ENCODE measurements at places on chromosomes 4 and X.

GRCh38 chr4:68461790-68462189 is 14.5 kb downstream of the TMPRSS11E start:
- DNase-seq: no peak

DNA sequence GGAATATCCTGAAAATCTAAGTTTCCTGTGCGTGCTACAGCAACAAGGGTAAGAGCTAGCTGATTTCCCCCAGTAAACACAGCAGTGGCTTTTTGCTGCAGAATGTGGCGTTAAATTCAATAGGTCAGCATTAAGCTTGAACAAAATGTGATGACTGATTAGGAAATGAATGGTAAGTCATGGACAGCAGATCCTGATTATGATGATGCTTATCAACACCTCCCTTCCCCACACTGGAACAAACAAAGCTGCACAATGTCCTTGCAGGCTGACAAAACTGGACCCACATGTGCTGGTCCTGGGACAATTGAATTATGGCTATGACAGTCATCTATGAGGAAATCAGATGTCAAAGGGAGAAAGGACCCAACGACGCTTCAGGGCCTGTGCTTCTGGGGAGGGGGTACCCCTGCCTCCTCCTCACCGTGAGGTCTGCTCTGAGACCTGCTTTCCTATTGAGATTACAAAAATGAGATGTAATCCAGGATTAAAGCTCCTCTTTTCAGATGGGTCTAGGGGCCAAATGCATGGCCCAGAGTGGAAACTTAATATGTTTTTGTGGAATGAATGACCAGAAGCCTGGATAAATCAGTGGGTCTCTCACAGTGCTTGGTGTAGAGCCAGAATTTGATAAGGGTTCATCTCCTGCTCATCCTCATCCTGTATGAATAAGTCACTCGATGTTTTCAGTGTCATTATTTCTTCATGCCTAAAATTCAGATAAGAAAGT is 32.0 kb upstream of the BOD1L1 start:
- no peak for DNase-seq

DNA sequence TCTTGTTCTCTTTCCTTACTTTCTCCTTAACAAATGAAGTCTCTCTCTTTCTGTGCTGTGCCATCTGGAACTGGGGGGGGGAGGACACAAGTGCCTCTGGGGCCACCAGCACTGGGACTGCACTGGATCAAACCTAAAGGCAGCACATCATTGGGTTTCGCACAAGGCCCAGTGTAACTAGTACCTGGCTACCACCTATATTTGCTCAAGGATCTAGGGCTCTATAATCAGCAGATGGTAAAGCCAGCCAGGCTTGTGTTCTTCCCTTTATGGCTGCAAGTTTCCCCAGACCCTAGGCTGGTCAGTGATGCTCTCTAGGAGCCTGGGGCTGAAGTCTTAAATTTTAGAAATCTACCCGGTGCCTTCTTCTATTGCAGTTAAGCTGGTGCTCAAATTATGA is 40.1 kb downstream of the RTL3 start:
- no peak for DNase-seq

DNA sequence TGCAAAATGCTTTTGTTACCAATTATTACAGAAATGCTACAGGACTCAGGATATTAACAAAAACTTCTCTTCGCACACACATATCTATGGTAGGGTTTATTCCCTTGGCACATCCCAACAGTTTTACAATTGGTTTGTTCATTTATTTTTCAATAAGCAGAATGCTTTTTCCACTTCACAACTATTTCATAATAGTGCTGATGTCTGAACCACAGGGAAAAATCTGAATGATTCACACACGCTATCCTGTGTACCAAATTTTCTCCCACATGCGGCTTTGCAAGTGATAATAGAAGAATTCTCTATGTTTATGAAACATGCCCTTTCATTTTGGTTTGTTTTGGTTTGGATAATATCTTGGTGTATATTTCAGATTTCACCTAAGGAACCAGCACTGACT is 725.7 kb upstream of the TENM3 start:
- no peak for DNase-seq

GRCh38 chr4:6182376-6183280 is 17.7 kb downstream of the JAKMIP1 start:
- no peak for DNase-seq

DNA sequence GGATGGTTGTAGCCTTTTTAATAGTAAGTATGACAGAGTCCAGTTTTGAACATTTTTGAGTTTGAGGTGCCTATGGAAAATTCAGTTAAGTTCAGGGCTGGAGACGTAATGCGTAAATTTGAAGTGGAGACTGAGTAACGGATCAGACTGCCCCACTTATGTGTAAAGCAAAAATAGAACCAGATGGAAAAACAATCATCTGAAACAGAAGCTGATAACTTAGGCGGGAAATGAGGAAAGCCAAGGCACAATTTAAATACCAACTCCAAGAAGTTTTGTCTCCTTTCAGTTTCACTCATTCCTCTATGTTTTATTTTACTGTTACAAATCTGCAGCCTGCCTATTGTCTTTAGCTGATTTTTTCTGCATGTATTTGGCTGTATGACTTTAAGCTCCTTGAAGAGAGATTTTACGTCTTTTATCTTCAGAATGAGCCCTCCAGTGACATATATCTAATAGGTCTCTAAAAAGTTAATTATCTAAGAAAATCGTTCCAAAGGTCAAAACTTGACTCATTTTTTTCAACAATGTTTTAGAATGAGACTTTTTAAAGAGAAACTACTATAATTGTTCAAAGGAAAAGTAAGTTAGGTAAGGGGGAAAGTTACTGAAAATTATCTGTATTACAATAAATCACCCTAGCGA is 1.1 kb downstream of the SGCB start:
- no peak for DNase-seq

DNA sequence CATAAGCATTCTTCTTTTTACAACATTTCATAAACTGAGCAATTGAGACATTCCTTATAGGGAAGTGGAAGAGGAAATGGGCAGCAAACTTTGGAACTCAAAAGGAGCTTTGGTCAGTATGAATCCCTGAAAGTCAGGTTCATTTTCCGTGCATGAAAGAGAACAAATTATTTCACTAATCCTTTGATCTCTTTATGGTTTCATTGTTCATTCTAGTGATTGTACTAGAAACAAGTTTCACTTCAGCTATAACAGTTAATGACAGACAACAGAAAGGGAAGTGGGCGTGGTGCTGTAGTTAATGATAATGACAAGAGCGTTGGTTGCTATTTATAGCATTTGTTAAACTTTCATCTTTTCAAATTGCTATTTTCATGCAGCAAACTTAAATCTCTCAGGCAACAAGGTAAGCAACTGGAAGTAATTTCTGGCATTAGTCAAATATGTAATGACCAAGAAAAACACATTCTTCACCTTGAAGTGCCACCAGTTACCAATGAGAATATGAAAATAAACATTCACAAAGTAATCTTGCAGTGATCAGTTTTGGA is 98.4 kb downstream of the AREG start:
- DNase-seq: peak; percentile 62

GRCh38 chr4:124738994-124739393 is 26.5 kb upstream of the ANKRD50 start:
- DNase-seq: no peak

- no peak for DNase-seq
These were observed 181.4 kb downstream of the RPA4 start for GRCh38 chrX:97065066-97065465.

DNA sequence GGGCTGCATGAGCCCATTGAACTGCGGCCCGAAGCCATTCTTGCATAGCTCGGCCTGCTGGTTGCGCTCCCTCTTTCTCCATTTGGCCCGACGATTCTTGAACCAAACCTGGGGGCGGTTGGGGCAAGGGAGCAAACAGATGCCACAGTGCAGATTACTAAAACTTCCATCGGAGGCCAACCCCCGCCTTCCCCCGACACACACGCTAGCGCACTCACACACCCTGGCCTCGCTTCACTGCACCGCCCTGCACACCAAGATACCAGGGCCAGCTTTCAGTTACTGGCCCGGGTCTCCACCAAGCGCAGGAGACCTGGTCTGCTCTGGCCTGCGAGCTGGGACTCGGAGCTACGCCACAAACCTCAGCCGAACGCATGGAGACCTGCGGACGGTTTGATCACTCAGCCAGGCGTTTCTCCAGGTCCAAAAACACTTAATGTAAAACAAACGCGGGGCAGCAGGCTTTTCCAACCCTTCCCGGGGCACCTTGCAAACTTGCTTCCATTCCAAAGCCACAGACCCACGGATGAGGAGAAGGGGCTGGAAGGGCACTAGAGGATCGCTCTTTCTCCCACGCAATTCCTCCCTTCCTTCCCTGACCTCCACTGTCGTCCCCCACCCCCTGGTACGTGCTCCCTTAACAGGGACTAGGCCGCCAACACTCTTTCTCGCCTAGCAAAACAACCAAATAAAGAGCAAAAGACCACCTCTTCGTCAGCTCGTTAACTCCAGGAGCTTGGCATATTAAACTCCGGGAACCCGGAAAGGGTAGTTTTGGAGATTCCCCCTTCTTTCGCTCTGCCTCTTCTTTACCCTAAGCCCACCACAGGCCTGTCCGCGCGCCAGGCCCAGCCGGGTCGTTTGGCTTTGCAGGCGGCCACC is 4.1 kb downstream of the PITX2 start:
- DNase-seq: no peak

GRCh38 chrX:56787734-56788152 is 58.7 kb downstream of the NBDY start:
- DNase-seq: no peak

- no peak for DNase-seq
These were observed 54.0 kb upstream of the MTM1 start for GRCh38 chrX:150514462-150514861.

GRCh38 chr4:183594823-183595222 is 64.2 kb downstream of the RWDD4 start:
- DNase-seq: no peak

GRCh38 chr4:111209706-111210105 is 586.8 kb upstream of the PITX2 start:
- no peak for DNase-seq

DNA sequence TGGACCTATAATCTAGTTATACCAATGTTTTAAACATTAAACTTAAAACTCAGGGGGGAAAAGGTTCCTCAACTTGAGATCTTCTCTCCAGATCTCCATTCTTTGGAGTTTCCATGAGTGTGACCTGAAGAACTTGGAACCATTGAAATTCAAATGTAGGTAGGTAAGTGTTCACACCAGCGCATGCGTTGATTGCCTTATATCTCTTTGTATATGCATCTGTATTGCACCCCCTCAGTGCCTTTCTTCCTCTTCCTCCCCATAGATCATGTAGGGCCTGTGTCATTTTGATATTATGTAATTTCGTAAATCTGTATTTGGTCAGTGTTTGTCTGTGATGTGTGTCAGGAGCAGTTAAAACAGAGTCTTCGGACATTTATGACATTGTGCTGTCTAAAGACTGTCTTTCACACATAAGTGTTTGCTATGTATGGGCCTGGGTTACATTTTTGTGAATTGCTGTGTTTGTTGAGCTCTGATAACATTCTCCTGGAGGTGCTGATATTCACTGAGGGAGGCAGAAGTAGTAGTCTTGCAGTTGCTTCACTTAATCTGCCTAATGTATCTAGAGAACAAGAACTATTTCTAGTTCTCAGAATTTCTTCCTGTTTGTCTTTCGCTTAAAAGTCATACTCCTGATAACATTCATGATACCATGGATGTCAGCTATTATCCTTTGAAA is 126.3 kb downstream of the RAP1GDS1 start:
- no peak for DNase-seq

- no peak for DNase-seq
These were observed 38.9 kb downstream of the PARM1 start for GRCh38 chr4:74971862-74972261.

DNA sequence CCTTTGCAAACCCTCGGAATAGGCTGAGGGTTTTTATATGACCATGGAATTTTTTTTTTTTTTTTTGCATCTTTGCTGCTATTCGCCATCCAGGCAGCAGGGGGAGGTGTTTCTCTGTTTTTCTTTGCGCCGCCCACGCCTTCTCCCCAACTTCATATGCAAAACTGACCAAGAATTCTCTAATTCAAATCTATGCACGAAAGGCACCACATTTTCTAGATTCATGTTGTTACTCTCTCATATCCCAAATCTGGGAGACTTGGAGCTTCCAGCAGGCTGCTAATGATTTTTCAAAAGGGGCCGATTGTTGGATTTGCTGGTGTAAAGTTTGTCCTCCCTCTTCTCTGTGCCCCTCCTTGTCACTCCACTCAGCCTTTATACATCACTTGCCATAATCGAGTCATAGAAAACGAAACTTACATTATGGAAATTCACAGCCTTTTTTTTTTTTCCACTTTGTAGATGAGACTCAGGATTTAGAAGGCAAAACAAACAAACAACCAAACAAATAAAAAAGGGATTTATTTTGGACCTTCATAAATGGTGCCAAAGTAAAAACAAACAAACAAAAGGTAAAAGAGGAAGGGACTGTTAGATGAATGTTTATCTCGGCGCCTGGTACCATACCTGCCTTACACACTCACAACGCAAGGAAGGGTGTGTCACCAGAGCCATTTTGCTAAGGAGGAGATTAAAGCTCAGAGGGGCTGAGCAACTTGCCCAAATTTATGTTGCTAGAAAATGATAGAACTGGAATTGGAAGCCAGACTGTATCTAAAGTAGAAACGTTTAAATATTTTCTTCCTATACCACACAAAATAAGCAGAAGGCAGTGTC is 29.3 kb upstream of the BOD1L1 start:
- no peak for DNase-seq

DNA sequence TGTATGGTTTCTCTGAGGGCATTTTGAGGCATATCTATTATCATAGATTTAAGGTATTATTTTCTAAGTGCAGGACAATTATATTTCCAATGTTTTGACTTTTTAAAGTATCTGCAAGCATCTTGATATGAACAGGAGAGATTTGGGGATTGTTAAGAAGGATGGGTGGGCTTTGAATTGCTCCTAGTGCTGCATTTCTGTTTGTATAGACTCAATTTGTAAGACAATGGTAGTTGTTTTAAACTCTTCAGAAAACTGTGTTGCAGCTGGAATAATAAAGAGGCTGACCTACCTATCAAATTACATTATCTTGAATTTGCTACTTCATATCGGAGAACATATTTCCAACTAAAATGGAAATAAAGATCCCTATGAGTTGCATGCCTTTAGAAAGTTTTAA is 570.3 kb downstream of the ADGRL3 start:
- no peak for DNase-seq

- no peak for DNase-seq
These were observed 735.4 kb downstream of the FSTL5 start for GRCh38 chr4:161428180-161428965.

DNA sequence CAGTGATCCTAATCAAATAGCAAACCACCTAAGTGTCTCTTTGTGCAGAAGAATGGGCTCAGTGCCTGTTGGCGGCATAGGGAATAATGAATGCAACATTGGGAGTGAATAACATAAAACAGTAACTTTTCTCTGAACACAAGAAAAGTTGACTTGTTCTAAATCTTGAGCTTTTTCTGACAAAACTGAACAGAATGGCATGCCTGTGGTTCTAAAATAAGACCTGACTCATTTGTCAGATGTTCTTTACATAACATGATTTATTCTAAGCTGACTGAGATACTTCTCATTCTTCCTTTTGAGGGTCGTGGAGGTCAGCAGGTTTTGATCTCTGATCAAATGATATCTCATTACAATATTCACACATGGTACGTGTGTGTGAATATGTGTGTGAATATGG is 165.4 kb upstream of the WDR1 start:
- DNase-seq: no peak
